NCI-H510A treated with DMSO at 0.1 percent for 48 hours (cell line): ENCODE measurements at places on chromosomes 1 and 21.

- DNase-seq, result peak; percentile 15
Observed at GRCh38 chr1:227059076-227059475, 119.0 kb downstream of the COQ8A start.

GRCh38 chr1:83860490-83861221 lies 138.3 kb downstream of the TTLL7 start:
- DNase-seq, result peak; percentile 56

DNA sequence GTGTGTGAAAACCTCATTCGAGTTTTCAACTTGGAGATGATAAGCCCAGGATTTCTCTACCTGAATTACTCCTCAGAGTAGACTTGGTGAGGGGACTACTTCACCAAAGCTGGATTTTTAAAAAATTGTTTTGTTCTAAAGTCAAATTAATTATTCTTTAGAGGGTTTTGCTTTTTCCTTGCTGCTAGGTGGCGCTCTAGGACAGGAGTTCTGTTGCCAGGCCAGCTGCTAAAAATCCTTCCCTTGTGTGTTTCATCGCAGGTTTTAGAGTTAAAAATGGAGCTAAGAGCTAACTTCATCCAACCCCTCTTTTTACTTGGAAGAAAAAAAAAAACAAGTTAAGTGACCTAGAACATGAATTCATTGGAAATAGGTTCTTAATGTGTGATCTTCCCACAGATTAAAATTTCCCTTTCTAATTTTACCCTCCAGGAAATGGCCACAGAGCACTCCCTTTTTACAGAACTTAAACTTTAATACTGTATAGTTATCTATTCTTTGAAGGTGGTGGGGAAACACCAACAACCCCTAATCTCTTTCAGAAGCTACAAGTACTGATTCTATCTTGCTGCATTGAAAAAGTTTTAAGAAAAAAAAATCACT lies 36.7 kb upstream of the FAM163A start:
- peak; percentile 87 for DNase-seq

DNA sequence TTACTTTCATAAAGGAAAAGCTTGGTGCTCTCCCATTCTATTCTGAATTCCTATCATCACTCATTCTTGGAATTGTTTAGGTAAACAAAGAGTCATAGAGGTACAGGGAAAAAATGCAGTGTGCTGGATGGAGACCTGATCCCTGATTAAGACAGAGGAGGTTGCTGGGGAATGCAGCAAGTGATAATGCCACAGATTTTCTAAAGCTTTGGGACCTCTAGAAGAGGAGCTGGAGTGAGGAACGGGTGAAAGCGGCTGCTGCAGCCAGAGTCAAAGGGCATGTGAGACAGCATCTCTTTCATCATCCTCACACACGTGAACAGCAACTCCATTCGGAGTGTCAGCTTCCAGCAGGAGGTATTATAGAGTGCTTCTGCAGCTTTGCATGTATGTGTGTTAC lies 54.9 kb upstream of the DIPK1A start:
- no peak for DNase-seq

DNA sequence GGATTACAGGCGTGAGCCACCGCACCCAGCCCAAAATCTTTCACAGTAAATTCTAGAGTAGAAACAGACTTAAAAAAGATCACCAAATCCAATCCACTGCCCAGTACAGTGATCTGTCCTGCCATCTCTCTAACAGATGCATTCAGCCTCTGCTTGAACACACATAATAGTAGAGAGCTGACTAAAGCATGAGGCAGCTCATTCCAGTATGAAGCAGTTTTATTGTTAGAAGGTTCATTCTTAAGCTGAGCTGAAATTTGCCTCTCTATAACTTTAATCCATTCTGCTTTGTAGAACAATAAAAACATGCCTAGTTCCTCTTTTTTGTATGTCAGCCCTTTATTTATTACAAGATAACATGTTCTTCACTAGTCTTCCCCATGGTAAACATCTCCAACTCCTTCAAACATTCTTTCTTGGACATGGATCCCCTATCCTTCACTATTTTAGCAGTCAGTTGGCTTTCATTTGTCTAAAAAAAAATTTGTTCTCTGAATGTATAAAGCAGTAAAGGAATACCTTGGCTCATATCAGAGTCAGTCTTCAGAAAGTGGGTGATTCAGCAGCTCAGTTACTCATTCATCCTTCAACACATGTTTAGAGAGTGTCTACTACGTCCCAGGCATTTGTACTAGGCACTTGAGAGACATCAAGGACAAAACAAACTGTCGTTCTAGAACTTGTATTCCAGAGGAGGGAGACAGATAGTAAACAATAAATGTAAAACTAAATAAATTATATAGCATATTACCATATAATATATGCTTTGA lies 10.7 kb upstream of the PTBP2 start:
- DNase-seq, result no peak

DNA sequence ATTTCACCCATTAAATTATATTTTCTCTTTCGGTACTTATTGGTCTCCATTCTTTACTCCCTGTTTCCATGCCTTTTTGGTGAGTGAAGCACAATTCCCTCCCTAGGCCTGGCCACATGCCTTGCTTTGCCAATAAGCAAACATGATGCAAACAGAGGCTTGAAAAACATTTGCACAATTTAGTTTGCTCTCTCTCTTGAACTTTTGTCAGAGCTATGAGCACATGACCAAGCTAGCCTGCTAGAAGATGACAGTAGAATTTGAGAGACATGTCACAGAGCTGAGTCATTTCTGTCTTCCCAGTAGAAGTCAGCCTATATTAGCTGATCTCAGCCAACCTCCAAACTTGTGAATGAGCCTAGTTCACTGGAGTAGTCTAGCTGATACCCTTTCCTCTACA lies 24.6 kb downstream of the ANGPTL3 start:
- peak; percentile 29 for DNase-seq

DNA sequence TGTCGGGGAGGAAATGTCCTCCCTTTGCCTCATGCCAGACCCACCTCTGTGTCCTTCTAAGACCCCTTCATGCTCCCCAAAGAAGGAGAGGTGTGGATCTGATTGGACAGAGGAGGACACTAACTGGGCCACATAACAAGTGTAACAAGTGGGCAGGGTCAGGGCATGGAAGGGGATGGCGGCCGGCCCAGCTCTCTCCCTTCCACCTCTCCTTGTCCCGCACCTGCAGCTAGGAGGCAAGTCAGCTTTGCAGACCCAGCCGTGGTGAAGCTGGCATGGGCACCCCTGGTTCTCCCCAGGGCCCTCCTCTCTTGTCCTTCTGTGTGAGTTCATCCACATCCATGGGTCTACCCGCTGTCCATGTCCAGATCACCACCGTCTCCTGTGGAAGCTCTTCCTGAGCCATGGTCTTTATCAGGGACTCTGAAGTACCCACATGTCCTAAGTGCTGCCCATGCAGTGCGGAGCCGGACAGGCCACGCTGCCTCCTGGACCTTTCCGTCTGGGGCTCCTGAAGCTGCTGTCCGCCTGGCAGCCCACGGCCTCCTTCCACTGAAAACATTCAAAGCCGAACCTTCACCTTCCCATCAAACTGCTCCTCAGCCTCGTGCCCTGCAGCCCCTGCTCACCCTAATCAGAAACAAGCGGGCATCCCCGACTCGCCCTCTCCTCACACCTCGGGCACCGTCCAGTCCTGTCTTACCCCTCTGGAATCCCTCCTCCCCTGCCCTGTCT lies 460.5 kb downstream of the PTPRU start:
- no peak for DNase-seq

GRCh38 chr1:79100385-79100784 lies 93.9 kb upstream of the ADGRL4 start:
- DNase-seq, result no peak

DNA sequence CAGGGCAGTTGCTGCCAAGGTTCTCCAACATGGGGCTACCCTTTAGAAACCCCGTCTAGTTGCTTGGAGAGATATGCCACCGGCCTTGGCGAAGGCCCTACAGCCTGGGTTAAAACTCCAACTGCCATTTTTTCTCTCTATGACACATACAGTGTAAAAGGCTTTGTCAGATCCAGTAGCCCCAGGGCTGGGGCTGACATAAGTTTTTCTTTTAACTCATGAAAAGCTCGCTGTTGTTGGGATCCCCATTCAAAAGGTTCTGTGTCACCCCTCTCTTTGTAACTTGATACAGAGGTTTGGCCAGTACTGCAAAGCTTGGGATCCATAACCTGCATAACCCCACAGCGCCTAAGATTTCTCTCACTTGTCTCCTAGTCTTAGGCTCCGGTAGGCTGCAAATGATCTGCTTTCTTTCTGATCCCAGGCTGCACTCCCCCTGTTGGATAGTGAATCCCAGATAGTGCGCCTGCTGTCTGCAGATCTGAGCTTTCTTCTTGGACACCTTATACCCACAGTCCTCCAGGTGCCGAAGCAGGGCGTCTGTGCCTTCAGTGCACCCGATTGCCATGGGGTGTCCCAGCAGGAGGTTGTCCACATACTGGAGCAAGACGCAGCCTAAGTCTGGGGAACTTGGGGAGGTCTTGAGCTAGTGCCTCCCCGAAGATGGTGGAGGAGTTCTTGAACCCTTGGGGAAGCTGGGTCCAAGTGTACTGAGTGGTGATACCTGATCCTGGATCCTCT lies 406.2 kb downstream of the TGFB2 start:
- no peak for DNase-seq

DNA sequence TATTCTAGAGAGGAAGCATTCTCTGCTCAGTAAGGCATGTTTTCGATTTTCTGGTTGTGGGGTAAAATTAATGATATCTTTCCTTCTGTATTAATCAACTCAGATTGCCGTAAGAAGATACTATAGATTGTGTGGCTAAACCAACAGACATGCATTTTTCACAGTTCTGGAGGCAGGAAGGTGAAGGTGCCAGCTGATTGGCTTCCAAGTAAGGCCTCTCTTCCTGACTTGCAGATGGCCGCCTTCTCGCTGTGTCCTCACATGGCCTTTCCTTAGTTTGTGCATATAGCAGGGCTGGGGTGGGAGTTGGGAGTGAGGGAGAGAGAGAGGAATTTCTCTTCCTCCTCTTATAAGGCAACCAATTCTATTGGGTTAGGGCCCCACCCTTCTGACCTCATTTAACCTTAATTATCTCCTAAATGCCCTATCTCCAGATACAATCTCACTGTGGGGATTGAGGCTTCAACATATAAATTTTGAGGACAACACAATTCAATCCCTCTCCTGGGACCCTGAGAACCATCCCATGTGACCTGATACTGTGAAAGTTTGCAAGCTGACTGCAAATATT lies 52.3 kb upstream of the MRPS6 start:
- DNase-seq, result no peak

- no peak for DNase-seq
Observed at GRCh38 chr1:48793863-48794262, 17.2 kb upstream of the BEND5 start.

- peak; percentile 87 for DNase-seq
Observed at GRCh38 chr1:176691251-176692228, 228.6 kb downstream of the PAPPA2 start.

GRCh38 chr1:71233645-71234044 lies 152.8 kb upstream of the ZRANB2 start:
- DNase-seq, result no peak

DNA sequence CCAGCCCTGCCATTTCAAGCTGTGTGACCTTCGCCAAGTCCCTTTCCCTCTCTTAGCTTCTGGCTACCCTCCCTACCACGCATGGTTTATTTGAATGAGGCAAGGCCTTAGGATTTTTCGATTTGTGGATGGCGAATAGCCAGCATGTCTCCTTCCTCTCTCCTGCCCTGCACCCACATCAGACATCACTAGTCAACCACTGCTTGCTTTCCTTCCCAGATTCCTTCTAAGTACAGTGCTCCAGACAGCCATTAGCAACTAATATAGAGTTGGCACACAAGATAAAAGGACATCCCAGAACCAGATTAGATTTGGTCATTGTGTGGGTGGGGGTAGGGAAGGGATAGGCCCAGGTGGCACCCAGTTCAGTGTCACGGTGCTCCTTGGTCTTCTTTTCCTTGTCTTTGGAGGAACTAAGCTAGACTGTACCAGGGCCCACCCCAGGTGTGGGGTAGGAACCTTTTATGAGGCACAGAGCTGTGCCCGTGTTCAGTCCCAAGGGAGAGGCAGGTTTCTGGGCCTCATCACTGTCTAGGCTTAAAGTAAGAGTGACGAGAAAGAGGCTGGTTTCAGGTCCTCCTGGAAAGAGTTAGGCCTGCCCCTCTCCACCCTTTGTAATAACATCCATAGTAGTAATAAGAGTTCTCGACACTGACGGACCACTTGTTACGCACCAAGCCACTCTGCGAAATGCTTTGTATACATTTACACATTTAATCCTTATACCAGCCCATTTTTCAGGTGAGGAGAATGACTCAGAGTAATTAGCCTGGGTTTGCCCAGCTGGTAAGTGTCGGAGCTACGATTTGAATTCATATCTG lies 8.6 kb downstream of the ALPL start:
- DNase-seq, result no peak

GRCh38 chr1:21839337-21840037 lies 27.4 kb downstream of the LDLRAD2 start:
- no peak for DNase-seq

DNA sequence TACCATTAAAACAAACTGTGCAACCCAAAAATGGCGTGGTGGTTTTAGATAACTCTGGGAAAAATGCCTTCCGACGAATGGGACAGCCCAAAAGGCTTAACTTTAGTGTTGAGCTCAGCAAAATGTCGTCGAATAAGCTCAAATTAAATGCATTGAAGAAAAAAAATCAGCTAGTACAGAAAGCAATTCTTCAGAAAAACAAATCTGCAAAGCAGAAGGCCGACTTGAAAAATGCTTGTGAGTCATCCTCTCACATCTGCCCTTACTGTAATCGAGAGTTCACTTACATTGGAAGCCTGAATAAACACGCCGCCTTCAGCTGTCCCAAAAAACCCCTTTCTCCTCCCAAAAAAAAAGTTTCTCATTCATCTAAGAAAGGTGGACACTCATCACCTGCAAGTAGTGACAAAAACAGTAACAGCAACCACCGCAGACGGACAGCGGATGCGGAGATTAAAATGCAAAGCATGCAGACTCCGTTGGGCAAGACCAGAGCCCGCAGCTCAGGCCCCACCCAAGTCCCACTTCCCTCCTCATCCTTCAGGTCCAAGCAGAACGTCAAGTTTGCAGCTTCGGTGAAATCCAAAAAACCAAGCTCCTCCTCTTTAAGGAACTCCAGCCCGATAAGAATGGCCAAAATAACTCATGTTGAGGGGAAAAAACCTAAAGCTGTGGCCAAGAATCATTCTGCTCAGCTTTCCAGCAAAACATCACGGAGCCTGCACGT lies 82.1 kb downstream of the PRDM2 start:
- DNase-seq, result no peak

DNA sequence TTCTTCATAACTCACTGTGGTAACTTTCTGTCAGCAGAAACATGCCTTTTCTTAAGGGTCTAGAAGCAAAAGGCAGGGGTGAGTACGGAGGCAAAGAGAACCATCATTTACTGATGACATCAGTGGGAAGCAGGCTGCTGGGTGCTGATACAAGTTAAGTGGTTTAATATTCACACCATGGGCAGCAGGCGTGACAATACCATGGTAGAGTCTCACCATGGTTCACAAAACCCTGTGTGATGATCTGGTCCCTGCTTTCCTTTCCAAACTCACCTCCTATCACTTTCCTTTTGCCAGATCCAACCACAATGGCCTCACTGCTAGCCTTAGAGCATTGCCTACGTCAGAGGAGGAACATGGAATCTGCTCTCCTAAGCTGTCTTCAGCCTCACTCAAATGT lies 8.7 kb downstream of the MAB21L3 start:
- no peak for DNase-seq

- DNase-seq, result no peak
Observed at GRCh38 chr1:53637511-53638359, 101.2 kb downstream of the GLIS1 start.

- no peak for DNase-seq
Observed at GRCh38 chr1:20493309-20493708, 7.3 kb upstream of the CAMK2N1 start.
